ENCODE measurements at places on chromosomes 2 and 18. TPM values are rescaled to one million over a fixed set of nuclear protein-coding genes. Genes with fewer than 3 reads are reported as not detected.
A peak's percentile ranks its signal among the peaks of the same experiment; 100 is the strongest.

GRCh38 chr2:194705398-194705797 is 951.6 kb upstream of the SLC39A10 start:
- no peak for DNase-seq

Gene CNRIP1
- total RNA-seq, result not detected

- DNase-seq, result no peak
These were observed 325.3 kb upstream of the SMIM21 start for GRCh38 chr18:75752740-75753263.

GRCh38 chr2:165814473-165814872 is 20.4 kb upstream of the GALNT3 start:
- no peak for DNase-seq

GRCh38 chr2:86566158-86566820 is 3.0 kb upstream of the CHMP3 start:
- DNase-seq, result no peak

DNA sequence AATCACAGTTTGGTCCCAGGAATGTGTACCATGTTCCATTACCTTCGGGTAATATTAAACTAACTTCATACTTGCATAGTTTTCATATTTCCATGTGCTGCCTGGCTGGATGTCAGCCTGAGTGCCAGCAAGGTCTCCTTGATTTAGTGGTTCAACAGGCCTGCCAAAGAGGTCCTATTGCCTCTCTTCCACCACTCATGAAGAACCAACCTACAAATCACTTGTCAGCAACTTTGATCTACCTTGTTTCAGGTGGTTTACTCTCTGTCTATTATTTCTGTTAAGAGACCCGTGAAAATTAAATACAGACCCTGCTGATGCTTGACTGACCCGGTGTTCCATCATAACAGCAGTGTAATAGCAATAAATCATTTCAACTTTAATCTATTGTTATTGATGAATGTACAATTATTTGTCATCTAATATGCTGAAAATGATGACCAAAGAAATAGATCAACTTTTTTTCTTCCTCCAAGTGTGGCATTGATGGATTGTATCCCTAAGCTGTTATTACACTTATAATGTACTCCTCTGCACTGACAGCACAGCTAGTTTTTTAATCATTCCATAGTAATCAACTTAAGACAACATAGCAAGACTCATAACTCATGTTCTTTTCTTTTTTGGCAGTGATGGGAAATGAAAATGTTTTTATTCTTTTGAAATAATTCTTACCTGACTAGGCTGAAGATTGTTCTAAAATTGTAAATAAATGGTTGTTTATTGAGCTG is 1220.2 kb upstream of the ACVR2A start:
- DNase-seq, result no peak

DNA sequence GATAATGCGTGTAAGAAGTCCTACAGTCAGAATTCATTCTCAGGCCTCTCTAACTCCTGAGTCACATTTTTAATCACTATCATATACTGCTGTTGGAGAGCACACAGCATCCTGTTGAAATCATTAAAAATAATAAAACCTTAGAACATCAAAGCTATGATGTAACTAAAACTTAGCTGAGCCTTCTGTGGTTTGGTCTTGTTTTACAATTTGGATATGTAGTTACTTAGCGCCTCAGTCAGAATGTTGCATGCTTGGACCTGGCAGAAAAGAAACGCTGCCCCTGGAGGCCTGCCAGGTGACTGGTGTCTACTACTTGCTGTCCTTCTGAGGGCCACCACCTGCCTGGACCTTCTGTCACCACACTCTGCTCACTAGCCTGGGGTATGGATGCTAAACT is 261.1 kb upstream of the RASGRP3 start:
- DNase-seq, result peak; percentile 27

GRCh38 chr2:201004370-201004769 is 40.9 kb upstream of the ORC2 start:
- no peak for DNase-seq

GRCh38 chr18:58195278-58195765 is 151.3 kb downstream of the NEDD4L start:
- no peak for DNase-seq

GRCh38 chr2:171390941-171391516 is 42.8 kb downstream of the METTL8 start:
- no peak for DNase-seq

DNA sequence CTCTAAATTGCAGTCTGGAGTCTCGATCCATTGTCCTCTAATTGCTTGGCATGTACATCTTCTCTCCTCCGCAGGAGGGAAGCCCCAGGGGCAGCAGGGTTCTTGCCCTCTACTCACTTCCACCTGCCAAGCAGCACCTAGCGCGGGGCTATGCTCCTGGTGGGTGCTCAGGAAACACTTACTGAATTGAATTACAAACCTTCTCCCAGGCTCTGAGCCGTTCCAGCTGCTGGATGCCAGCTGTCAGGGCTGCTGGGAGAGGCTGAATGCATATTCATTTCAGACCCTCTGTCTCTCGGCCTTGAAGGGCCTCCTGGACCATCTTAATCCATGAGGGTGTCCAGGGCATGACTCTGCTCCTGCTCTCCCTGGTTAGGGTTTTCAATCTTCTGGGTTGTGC is 94.0 kb downstream of the CELF4 start:
- DNase-seq, result no peak

Gene AQP12B
- not detected for total RNA-seq

DNA sequence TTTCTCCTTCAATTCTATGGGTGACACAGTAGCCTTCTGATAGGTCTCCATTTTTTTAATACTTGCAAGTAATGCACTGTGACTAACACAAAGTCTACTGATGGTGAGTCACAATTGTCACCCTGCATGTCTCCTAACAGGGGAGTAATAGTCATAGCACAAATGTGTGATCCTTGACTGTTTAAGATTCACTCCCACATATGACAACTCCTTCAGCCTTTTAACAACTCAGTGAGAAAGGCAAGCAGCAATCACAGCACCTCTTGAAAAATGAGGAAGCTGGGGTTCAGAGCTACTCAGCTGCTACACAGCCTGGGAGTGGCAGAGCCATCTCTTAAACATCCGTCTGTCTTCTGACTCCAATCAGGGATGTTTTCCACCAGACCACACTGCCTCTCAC is 63.8 kb downstream of the EHD3 start:
- DNase-seq, result no peak

Gene CD8B2
- 0.09 TPM for total RNA-seq

GRCh38 chr2:2845267-2845666 is 514.2 kb upstream of the MYT1L start:
- DNase-seq, result no peak

DNA sequence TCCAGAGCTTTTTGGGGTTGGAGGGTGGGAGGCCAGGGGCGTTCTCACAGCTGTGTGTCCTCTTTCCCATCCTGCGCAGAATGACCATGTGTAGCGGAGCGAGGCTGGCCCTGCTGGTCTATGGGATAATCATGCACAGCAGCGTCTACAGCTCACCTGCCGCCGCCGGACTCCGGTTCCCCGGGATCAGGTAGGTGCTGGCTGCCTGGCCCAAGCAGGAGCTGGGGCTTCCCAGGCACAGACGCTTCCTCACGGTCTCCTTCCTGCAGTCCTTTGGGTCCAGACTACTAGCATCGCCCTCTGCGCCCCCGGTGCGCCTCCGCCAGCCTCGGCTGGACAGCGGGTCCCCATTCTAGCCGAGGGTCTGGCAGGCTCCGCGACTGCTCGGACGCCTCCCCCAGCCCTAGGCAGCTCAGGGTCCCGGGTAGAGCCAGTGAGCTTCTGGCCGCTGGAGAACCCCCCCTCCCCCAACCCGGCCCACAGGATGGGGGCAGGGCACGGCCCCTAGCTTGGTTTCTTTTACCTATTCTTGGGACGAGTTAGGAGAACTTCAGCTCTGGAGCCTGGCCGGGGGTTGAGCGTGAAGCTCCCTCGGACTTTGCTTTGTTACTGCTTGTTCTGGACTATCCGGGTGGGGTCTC is 756 bp downstream of the ADCYAP1 start:
- no peak for DNase-seq

GRCh38 chr18:293536-293935 is 25.7 kb upstream of the THOC1 start:
- no peak for DNase-seq

DNA sequence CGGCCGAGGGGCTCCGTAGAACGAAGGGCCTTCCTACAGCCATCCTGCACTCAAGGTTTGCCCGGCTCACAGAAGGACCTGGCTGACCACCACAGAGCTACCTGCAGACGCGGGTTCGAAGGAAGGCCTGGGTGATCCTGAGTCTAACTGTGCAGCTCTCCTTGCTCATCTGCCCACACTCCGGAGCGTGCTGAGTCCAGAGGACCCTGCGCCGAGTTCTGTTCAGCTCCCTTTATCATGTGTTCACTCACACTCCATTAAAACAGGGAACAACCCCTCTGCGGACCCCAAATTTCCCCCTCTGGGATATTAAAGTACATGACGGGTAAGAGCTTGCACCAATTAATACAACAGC is 138.3 kb downstream of the PXDN start:
- DNase-seq, result no peak

Gene REG3G
- total RNA-seq, result not detected

DNA sequence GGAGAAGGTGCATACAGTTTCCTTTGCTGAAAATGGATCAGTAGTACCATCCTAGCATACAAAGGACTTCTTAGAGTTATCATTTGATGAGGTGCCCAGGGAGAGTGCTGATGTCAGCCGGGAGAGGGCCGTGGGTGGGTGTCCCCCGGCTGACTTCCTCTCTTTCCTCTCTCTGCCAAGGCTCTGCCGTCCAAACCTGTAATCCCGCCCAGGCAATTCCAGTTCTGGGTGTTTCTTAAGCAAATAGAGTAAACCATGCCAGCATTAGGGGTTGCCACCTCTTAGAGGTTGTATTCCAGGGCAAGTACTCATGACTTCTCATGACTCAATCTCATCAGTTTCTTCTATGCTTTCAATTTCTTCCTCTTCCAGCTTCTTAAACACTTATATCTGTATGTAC is 117.2 kb downstream of the GATA6 start:
- no peak for DNase-seq

DNA sequence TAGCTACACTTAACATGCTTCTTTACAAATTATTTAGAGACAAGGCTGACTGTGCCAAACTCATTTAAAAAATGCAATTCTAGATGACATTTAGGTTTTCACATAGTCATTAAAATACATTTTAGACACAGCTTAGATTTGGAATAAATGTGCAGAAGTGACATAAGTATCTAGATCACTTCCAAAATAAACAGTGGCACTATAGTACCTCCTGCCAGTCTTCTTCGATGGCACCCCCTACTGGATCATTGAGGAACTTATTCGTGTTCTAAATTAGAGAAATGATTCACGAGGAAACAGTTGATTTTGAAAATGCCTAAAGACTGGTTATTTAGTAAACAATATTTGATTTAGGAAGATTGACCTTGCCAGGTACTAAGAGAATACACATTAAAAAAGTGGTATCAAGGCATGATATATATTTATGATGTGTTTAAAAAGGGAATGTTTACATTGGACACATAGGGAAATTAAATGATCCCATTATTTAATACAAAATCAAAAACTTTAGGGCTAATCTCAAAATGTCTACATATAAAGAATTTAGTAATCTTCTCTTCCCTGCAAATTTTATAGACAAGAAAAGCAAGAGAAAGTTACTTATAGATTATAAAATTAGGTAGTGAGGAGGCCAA is 323.9 kb downstream of the XIRP2 start:
- DNase-seq, result no peak

Gene TMEM127
- 43.3 TPM for total RNA-seq

Gene POTEJ
- not detected for total RNA-seq

GRCh38 chr2:100416397-100416934 is 1.0 kb downstream of the CHST10 start:
- DNase-seq, result no peak

Gene RFX8
- not detected for total RNA-seq

- peak; percentile 34 for DNase-seq
These were observed 65.8 kb downstream of the KCTD1 start for GRCh38 chr18:26482569-26482968.

DNA sequence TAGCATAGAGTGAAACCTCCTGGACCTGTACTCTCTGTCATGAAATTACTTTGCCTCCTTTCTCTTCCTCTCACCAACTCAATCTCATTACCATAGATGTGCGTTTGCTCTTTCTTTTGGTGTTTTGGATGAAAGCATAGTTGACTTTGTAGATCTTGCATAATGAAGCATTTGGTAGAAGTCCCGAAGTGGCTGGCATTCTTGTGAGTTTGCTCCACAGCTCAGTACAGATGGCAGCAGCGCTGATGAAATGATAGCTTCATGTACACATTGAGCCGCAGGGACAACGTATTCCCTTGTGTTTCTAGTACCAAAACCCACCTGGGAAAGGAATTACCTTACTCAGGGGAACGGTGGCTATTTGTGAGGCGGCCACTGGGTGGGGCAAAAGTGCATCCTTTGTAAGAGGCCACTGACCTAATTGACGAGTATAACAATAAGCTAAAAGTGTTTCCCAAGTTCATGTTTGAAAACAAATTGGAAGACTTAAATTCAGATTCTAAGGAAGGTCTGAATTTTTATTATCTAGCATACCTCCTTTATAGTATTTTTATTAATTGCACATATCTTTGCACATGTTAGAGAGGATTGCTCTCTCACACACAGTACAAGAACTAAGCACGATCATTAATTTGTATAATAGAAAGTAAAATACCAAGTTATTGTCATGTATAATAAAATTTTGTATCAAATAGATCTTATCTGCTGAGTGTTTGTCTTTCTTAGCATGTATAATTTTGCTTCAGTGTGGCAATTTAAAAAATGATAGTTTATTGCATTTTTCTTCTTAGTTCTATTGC is 25.4 kb upstream of the CDH7 start:
- DNase-seq, result peak; percentile 35

GRCh38 chr2:99708231-99708630 is 218.4 kb upstream of the REV1 start:
- DNase-seq, result no peak

DNA sequence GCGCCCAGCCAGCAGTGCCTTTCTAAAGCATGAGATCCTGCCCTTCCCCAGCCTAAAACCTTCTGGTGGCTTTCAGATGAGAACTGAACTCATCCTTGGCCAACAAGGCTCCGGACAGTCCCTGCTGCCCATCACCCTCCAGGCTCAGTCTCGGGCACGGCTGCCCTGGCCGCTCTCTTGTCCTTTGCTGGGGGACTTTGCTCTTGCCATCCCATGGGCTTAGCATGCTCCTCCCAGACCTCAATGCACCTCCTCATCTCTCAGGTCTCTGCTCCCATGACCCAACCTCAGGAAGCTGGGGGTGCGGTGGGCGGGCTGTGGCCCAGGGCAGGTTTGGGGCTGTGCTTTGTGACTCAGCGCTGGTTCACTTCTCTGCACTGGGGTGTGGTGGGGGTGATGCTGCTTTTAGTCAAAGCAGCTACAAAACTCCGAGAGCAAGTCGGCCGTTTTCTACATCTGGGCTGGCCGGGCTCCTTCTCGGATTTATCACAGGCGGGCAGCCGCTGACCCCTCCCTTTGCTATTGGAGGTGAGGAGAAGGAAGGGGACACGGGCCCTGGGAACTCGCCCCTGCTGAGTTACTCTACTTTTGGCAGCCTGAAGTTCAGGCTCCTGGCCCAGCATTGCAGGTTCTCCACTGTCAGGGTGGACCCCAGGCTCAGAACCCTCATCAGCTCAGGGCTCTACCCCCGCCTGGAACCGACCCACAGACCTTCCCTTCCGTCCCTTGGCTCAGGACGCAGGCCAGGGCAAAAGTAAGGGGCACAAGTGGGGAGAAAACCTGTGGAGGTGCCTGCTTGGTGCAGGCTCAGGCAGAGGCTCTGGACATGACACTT is 90.6 kb upstream of the TAF1B start:
- DNase-seq, result no peak
